ENCODE measurements at places on chromosomes 7 and 10.

DNA sequence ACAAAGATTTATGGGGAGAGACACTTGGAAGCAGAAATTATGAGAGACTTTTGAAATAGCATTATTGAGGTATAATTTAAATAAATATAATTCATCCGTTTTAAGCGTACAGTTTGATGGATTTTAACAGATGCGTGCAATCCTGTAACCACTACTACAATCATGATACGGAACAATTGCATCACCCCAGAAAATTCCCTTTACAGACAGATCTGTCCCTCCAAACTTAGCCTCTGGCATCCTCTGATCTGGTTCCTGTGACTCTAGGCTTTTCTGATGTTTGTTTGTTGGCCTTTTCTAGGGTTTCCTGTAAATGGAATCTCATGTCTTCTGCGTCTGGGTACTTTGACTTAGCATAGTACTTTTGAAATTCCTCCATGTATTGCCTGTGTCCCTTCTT is 15.5 kb downstream of the UBN2 start:
- DNase-seq, result no peak

DNA sequence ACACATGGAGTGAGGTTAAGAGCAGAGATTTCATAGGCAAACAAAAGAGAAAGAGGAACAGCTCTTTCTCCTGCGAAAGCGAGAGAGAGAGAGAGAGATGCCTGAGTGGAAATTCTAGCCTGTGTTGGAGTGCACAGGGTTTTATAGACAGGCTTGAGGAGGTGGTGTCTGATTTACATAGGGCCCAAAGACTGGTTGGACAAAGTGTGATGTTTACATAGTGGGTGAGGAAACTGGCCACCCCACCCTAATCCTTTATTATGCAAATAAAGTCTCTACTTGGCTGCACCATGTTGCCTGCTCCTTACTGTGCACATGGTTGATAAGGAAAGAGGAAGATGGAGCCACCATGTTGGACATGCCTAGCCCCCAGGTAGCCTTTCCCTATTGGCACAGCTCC is 967.8 kb upstream of the SORCS1 start:
- DNase-seq, result no peak

DNA sequence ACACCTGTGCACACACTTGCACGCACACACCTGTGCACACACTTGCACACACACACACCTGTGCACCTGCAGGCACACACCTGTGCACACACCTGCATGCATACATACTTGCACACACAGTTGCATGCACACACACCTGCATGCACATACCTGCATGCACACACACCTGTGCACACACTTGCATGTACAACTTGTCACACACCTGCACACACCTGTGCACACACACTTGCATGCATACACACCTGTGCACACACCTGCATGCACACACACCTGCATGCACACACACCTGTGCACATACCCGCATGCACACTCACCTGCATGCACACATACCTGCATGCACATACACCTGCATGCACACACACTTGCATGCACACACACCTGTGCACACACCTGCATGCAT is 150.1 kb upstream of the RHEB start:
- DNase-seq, result no peak

DNA sequence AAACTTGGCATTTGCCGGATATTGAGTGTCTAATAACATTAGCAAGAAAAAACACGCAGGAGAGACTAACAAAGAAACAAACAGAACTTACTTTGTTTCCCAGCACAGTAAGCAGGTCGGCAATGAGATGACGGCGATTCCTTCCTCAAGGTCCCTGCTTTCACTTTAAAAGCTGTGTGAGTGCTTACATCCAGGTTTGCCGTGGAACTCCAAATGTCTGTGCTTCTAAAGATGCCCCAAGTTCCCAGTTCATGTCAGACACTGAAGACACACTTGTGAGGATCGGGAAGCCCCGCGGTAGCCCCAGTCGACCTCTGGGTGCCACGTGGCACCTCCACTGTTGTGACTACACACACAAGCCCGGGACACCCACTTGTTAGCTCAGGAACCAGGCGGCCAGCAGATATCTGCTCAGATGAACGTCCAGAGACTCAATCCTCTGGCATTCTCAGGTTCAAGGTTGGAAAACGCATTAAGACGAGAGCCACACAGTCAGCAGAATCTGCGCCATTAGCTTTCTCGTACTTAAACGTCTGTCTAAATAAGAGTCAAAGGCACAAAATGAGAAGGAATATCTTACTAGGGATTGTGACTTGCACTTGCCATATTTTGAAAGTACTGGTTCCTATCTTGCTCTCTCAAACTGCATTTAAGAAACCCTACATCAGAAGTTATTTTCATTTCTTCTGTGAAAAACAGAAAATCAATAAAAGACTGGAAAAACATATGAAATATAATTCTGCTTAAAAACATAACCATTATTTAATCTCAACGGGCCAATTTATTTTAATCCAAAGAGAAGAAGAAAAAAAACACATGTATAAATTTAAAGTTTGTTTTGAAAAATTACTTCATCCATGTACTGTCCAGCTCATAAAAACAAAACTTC is 207.6 kb upstream of the KLF14 start:
- peak; percentile 36 for DNase-seq

DNA sequence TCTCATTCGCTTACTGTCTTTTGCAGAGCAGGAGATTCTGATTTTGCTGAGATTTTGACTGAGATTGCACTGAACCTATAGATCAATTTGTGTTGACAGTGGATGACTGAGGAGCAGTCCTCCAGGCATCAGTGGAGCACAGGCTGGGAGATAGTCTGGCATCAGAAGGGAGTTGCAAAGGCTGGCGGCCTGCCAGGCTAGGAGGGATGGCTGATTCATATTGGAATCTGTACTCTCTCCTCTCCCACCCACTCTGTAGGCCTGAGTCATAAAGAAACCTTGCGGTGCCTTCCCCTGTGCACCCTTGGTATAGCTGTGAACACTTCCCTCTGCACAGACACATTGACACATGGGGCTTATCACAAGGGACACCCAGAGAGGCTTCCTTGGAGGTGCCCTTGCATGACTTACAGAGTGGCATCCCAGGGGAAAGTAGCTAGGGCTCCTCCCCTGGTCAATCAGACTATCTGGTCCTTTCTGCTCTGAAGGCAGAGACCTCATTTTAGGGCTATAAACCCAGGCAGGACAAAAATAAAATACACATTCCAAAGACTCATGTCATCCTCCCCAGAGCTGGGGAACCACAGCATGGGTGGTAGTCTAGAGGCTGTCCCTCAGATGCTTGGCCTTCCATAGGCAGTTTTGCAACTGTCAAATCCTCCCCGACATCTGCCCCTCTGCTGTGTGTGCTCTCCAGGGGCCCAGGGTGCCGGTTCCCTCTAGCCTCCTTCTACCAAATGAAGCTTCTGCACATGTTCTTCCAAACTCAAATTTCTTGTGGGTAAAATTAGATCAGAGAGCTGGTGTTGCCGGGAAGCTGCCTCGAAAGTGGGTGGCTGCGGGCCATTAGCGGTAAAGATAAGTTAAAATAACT is 37.4 kb upstream of the EEPD1 start:
- DNase-seq, result peak; percentile 61

- no peak for DNase-seq
Observed at GRCh38 chr10:70232859-70233108, 445 bp downstream of the PPA1 start.

DNA sequence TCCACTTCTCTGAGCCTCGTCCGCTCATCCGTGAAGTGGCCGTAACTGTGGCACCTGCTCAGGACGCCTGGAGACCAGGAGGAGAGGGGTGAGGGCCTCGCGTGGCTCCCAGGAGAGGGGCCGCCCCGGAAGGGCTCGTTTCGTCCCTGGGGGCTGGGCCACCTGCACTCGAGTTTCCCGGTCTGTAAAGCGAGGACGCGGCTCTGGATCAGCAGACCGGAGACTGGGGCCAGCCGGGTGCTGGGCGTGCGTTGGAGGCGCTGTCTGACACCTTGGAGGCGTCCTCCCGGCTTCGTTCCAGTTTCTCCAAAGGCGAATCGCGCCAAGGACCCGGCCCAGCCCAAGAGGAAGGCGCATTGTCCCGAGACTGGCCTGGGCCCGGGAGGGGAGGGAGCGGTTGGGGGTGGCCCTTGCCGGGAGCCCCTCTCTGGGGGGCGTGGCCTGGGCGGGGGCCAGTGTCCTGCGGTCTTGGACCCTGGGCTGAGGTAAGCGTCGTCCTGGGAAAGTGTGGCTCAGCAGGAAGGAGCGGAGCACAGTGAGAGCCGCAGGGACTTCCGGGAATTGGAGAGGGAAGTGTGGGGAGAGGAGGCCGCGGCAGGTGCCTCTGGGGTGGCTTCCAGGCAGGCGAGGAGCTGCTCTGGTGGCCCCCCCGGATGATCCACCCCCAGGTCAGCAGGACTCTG is 89.6 kb downstream of the FOXL3 start:
- no peak for DNase-seq

- DNase-seq, result no peak
Observed at GRCh38 chr7:26043801-26044200, 108.2 kb upstream of the NFE2L3 start.

- DNase-seq, result peak; percentile 30
Observed at GRCh38 chr7:55774327-55775050, 88.1 kb downstream of the SEPTIN14 start.

DNA sequence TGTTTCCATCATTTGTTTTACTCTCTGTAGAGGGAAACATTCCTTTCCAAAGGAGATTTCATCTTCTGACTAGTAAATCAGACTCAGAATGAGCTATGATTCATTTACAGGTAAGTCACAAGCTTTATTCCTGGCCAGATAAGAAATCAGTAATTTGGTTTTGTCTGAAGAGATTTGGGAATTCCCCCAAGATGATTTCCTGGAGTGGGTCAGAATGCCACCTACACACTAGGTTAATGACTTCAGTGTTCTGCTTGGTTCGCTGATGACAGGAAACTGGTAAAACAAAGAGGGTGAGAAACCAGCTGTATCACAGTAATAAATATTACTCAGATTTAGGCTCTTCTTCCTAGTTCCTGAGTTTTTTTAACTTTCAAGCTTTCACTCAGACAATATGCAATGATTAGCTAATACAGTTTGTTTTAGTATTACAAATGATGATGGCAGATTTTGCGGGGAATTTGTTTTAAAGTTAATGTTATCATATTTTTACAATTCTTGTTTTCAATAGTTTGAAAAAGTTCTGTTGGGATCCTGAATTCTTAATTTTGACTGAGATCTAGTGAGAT is 8.3 kb upstream of the ASZ1 start:
- DNase-seq, result no peak

GRCh38 chr10:17683541-17683940 is 39.6 kb downstream of the STAM start:
- no peak for DNase-seq

- DNase-seq, result no peak
Observed at GRCh38 chr7:77209479-77210139, 10.0 kb upstream of the FGL2 start.

DNA sequence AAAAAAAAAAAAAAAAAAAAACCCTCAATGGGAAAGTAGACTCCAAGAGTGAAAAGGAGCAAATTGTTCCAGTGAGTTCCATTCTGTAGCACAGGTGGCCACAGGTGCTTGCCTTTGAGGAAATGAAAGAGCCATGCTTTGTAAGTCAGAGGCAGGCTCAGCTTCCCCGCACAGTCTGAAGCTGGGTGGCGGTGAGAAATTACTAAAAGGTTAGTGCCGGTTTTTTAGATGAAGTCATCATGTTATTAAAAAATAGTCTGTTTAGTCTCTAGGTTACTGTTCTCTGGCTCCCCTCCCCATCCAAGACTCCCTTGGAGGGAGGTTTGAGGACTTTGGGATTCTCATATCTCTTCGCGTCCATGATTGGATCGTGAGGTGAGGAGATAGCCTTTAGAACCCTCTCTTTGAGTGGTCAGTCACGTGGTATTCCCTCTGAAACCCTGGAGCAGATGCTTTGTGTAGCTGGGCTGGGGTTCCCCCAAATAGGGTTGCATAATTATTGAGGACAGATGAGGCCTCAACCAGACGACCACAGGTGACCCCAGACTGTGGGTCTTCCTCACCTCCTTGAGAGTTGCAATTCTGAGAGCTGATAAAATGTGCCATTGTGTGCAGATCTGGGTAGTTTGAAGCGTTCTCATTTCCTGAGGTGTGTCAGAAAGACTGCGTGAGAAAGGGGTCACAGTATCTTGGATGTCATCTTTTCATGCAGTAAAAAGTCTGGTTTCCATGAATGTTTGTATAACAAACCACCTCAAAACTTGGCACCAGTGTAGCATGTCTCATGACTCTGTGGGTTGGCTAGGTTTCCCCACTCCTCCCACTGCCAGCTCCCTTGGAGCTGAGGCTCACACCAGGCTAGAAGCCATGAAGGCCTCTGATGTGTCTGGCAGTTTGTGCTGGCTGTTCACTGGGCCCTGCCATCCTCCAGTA is 27.1 kb downstream of the OGDH start:
- no peak for DNase-seq

DNA sequence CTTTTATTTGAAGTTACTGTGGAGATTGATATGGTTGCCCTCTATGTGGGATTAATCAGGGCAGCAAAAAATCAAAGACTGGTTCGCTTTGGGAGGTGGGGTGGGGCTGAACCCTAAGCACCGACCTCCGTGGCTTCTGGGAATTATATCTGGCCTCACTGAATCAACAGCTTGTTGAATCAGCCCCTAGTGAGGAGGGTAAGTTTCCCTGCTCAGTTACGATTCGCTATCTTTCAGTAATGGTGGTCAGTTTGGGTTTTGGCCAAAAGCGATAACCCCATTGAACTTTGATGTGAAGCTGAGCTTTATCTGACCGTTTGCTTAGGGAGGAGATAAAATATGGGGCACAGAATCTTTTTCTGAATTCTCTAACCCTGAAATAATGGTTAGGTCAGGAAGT is 16.6 kb upstream of the ARPC1A start:
- DNase-seq, result no peak

DNA sequence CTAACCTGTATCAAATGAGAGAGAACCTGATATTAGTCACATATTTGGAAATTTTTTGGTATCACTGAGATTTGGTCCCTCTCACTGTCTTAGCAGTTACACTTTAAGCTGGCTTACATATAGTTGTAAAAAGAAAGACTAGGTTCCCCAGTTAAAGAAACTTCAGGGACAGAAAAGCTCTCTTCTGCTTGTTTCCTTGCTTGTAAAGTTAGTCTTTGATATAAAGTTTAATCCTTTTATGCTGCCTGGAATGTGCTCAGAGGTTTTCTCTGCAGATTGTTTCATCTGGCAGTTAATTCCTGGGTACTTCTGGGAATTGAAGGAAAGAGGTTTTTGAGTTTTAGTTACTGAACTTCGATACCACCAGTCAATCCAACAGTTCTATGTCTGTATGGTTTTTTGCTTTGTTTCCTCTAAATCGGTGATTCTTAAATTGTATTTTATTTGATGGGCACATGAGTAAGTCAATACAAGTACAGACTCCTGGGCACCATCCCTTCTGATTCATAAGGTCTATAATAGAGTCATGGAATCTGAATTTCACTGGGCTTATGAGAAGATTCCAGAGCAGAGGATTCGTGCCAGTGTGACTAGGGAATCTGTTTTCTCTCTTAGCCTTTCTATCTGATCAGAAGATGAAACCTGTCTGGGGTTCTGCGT is 1080.9 kb upstream of the C7orf33 start:
- DNase-seq, result no peak

- DNase-seq, result peak; percentile 9
Observed at GRCh38 chr7:111091593-111092358, 849 bp downstream of the LRRN3 start.
